Activated CD8-positive, alpha-beta memory T cell treated with anti-CD3 and anti-CD28 coated beads, Interleukin-2, amount 50 U/mL, for 48 hours (primary cell): ENCODE measurements at places on chromosomes 1 and 21.

DNA sequence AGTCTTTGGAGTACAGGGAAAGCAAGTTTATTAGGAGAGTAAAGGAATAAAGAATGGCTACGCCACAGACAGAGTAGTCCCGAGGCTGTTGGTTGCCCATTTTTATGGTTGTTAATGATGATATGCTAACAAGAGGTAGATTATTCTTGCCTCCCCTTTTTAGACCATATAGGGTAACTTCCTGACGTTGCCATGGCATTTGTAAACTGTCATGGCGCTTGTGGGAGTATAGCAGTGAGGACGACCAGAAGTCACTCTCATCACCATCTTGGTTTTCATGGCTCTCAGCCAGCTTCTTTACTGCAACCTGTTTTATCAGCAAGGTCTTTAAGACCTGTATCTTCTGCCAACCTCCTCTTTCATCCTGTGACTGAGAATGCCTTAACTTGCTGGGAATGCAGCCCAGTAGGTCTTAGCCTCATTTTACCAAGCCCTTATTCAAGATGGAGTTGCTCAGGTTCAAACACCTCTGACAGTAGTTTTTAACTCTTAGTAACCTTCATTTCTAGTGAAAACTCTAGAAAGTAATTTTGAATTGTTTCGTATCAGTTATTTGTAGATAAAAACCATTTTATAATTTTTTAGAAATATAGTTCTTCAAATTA lies 26.2 kb downstream of the TCP10L start:
- DNase-seq = no peak

DNA sequence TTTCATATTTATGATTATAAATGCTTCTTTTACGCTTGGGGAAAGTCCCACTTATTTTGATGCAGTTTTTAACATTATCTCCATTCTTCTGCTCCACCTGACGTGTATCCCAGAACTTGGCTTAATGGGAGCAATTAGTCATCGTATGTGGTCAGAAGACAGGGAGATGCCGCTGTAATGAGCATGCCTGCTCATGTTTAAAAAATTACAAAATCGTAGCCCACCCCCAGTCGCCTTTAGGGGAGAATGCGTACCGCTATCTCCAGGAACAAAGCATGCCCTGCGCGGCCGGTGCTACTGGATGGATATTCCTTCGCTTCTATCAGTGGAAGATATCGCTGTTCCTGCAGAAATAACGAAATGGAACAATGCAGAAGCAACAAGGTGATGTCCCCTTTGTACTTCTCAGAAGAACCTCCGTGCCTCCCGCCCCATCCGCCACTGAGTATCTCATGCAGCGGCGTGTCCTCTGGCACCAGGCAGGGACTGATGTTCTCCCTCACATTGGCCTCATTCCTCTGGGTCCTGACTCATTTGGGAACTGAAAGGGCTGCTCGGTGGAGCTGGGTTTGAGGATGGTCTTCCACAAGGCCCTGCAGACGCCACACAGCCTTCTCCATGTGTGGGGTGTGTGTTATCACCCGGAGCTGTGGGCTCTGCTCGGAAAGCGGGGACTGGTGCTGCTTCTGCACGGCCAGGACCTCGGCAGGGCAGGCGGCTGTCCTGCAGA lies 116.3 kb upstream of the COL6A1 start:
- DNase-seq = peak; percentile 22

DNA sequence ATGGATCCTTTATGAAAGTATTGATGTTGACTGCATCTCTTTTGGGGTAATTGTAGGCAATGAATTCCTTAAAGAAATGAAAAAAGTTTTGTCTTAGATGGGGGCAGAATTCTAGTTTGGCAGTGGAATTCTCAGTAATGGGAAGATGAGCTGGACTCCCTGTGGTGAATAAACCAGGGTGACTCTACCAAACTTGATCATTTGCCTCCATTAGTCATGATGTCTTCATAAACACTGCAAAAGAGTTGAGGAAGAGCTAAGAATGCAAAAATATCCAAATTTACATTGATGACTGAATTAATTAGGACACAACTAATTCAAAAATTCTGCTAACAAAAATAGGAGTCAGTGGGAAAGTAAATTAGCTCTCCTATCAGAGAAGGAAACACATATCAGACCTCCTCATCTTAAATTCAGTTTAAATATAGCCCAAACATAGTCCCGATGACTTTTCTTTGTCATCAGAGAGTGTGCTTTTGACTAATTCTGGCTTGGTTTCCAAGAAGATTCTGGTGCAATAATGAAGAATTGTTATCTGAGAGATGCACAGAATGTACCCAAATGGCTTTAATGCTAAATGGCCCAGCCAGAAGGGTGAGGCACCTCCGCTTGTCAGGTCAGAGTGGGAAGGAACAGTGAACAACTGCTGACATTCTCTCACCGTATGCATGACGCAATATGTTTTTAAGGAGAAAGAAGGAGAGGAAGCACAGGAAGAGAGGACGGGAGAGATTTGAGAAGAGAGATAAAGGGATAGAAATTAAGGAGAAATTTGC lies 525.1 kb downstream of the LMO4 start:
- DNase-seq = no peak

- DNase-seq = no peak
Observed at GRCh38 chr1:166031932-166032571, 134.7 kb downstream of the FAM78B start.

GRCh38 chr1:35873243-35873750 lies 9.7 kb upstream of the AGO1 start:
- no peak for DNase-seq

DNA sequence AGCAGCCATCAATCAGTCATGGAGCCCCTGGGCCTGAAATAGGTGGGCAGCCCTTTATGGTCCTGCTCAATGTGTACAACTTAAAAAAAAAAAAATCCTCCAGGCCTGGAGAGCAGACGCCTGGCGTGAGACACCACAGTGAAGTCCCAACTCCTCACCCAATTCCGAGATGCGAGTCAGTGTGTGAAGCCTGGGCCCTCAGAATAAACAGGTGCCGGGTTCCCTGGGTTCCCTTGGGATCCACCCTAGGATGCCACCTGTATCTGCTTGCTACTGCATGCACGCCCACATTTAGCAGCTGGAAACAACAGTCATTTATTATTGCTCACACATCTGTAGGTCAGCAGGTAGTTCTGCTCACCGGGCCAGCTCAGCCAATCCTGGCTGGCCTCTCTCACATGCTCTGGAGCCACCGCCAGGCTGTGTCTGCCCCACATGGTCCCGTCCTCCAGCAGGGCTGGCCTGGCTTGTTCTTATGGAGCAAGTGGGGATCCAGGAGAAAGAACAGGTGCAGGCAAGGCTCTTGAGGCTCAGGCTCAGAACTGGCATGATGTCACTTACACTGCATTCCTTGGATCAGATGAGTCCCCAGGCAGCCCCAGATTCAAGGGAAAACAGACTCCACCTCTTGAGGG lies 172.7 kb downstream of the NPHP4 start:
- no peak for DNase-seq

- no peak for DNase-seq
Observed at GRCh38 chr1:169186106-169186505, 79.6 kb downstream of the ATP1B1 start.

GRCh38 chr1:63435161-63435560 lies 67.7 kb downstream of the ALG6 start:
- no peak for DNase-seq
